ENCODE measurements at places on chromosomes 3 and 15. TPM values are rescaled to one million over a fixed set of nuclear protein-coding genes. Genes with fewer than 3 reads are reported as not detected.

- H3K4me3 ChIP-seq: no peak overlapping the region
- DNase-seq: no peak
- H3K27ac ChIP-seq: no peak overlapping the region
- no peaks in the 10 kb centered on the region for H3K27me3 ChIP-seq
Measured at GRCh38 chr3:129023909-129024308, 22.8 kb downstream of the EFCC1 start.

DNA sequence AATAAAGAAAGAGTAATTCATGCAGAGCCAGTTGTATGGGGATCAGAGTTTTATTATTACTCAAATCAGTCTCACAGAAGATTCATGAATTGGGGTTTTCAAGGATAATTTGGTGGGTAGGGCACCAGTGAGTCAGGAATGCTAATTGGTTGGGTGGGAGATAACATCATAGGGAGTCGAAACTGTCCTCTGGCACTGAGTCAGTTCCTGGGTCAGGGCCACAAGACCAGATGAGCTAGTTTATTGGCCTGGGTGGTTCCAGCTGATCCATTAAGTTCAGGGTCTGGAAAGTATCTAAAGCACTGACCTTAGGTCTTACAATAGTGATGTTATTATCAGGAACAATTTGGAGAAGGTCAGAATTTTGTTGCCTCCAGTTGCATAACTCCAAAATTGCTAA is 998.6 kb upstream of the EPHA6 start:
- no peaks in the 10 kb centered on the region for H3K4me1 ChIP-seq
- no peak for DNase-seq
- no peaks in the 10 kb centered on the region for H3K27me3 ChIP-seq
- no peaks in the 10 kb centered on the region for H3K36me3 ChIP-seq
- no peak overlapping the region for H3K4me3 ChIP-seq

The LYZL4 gene
- total RNA-seq: not detected

GRCh38 chr3:53547327-53547726 is 52.9 kb downstream of the CACNA1D start:
- DNase-seq: no peak
- no peak overlapping the region for H3K27ac ChIP-seq
- no peaks in the 10 kb centered on the region for H3K36me3 ChIP-seq
- H3K4me1 ChIP-seq: peaks cover 3% of the 10 kb centered on the region
- no peaks in the 10 kb centered on the region for H3K27me3 ChIP-seq
- H3K4me3 ChIP-seq: no peak overlapping the region

DNA sequence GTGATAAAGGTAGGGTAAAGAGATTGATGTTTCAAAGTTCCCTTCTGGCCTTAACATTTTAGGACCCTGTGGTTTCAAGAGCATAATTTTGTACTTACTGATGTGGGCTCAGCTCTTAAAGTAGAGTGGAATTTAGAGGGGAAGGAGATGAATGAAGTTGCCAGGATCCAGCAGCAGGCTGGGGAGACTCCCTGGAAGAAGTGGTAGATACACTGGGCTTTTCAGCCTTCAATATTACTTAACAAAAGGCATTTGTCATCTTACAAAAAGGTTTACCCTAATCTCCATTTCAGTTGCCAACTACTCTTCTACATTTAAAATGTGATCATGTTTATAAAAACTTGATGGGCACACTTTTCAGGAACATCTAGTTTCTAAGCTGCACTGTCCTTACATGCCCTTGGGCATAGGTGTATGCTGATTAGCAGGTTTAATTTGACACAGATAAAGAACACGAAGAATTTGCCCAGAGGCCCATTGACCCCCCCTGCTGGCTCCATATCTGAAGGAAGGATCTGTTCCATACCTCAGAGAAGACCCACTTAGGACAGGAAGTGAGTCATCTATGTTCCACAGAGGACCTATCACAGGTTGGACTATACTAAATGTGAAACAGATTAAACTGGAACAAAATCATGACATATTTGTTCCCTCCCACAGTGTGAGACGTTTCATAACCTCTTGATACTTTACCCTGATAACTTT is 93.0 kb upstream of the LPP start:
- peak; percentile 81 for DNase-seq
- peaks cover 35% of the 10 kb centered on the region for H3K4me1 ChIP-seq
- no peaks in the 10 kb centered on the region for H3K36me3 ChIP-seq

DNA sequence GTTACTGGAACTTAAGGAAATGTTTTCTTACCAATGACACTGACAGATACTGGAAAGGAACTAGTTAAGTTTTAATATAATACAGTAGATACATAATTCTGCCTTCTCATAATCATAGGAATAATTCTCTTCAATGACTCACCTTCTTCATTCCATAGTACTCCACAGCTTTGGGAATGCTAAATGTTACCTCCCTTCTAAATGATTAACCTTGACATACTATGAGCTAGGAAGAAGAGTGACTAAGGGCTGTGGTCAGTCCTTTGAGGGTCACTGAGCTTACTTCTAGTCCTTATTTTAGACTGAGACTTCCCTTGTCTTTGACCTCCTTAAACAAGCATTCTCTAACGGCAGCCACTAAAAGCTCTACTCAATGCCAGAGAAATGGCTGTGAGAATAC is 69.6 kb upstream of the PPIB start:
- no peak for DNase-seq
- H3K4me1 ChIP-seq: peaks cover 14% of the 10 kb centered on the region
- H3K4me3 ChIP-seq: no peak overlapping the region
- no peak overlapping the region for H3K27ac ChIP-seq

- H3K27ac ChIP-seq: no peak overlapping the region
- no peaks in the 10 kb centered on the region for H3K27me3 ChIP-seq
- no peak overlapping the region for H3K4me3 ChIP-seq
Measured at GRCh38 chr15:100430411-100430810, 88.6 kb upstream of the ADAMTS17 start.

DNA sequence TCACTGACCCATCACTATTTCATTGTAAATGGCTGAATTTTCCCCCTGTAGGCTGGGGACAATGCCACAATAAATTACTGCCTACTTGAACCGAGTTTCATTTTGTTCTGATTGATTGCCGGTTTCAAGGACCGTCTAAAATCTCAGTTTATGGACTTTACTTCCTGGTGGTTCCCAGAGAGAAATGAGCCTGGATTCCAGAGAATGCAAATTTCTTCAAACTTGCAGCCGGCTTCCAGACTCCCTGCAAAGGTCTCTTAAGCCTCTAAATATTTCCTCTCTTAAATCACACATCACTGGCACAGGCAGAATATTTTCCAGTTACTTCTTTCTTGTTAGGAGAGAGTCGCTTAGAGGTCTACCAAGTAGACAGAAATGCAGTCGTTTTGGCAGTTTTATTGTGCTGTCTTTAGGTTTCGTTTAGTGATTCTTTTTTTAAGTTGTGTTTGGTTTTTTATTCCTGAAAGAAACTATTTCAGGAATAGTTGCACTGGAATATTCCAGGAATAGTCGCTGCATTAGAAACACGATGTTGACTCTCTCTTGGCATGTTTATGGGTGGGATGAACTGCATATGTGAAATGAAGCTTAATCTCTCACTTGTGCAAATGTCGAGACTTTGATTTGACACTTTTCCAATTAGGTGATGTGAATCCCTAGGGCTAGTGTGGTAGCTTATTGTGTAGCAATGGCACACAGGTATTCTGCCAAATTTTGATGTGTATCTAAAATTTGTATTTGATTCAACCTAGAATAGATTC is 284.1 kb upstream of the NR2E3 start:
- no peak overlapping the region for H3K27ac ChIP-seq
- H3K4me3 ChIP-seq: no peak overlapping the region
- no peaks in the 10 kb centered on the region for H3K36me3 ChIP-seq
- no peak for DNase-seq

- H3K4me1 ChIP-seq: no peaks in the 10 kb centered on the region
- no peak overlapping the region for H3K4me3 ChIP-seq
- H3K27ac ChIP-seq: no peak overlapping the region
- H3K27me3 ChIP-seq: no peaks in the 10 kb centered on the region
- H3K36me3 ChIP-seq: no peaks in the 10 kb centered on the region
- no peak for DNase-seq
Measured at GRCh38 chr3:115351193-115351592, 204.1 kb upstream of the ZBTB20 start.

GRCh38 chr3:135991621-135992020 is 26.1 kb downstream of the PPP2R3A start:
- no peak for DNase-seq
- no peak overlapping the region for H3K27ac ChIP-seq
- no peak overlapping the region for H3K4me3 ChIP-seq
- no peaks in the 10 kb centered on the region for H3K36me3 ChIP-seq

DNA sequence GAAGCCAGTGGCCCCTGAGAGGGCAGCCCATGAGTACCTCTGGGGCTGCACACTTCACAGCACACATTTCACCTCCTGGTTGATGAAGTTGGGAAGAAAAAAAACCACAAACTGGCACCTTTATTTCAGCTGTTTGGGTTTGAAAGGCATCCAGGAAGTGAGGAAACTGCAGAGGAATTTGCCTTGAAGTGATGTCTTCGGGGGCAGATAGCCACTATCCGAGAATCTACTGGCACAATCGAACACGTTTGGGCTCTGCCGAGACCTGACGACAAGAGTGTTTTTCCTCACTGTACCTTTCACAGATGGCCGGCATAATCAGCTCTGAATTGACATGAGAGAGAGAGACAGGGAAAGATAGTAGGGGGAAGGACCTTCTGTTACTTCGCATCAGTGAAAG is 59.7 kb downstream of the LRIG1 start:
- H3K4me1 ChIP-seq: peaks cover 26% of the 10 kb centered on the region
- no peaks in the 10 kb centered on the region for H3K27me3 ChIP-seq
- peaks cover 20% of the 10 kb centered on the region for H3K36me3 ChIP-seq
- no peak overlapping the region for H3K27ac ChIP-seq

DNA sequence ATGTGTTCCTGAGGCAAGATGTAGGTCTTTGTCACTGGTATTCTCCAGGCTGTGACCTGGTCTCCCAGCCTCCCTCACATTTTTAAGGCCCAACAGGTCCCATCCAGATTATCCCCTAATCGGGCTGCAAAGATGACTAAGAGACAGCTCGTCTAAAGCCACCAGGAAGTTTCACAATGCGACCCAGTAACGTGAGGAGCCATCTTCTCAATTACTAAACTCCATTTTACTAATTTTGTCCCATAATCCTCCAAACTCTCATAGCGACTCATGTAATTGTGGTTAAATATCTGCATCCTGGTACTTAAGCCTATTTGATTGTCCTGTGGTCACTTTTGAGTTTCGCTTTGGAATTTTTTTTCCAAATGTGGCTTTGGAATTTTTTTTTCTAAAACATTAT is 8.7 kb upstream of the PLA2G4F start:
- DNase-seq: no peak
- no peak overlapping the region for H3K4me3 ChIP-seq
- no peaks in the 10 kb centered on the region for H3K4me1 ChIP-seq
- no peaks in the 10 kb centered on the region for H3K27me3 ChIP-seq
- peaks cover 48% of the 10 kb centered on the region for H3K36me3 ChIP-seq
- H3K27ac ChIP-seq: no peak overlapping the region

DNA sequence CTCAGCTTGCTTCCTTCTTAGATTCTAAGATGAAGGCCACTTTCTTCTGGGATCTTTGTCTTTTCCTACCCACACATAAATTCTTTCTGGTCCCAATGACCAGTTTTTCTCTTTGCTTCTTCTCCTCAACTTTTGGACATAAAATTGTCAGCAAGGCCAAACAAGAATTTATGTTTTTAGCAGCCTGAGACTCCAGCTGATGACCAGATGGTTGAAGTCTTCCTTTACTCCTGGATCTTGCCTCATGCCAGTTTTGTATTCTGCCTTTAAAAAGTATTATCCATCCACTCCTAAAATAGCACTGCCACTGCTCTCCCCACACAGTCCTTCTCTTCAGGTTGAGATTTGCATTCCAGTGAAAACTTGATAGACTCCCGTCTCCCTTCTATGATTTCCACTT is 236.0 kb downstream of the VPS13C start:
- no peak for DNase-seq
- no peak overlapping the region for H3K4me3 ChIP-seq
- no peaks in the 10 kb centered on the region for H3K36me3 ChIP-seq

GRCh38 chr15:64753480-64754185 is 21.8 kb downstream of the RBPMS2 start:
- H3K36me3 ChIP-seq: no peaks in the 10 kb centered on the region
- H3K4me1 ChIP-seq: no peaks in the 10 kb centered on the region
- no peak for DNase-seq

- no peak for DNase-seq
- no peak overlapping the region for H3K27ac ChIP-seq
- H3K36me3 ChIP-seq: peaks cover 6% of the 10 kb centered on the region
- no peak overlapping the region for H3K4me3 ChIP-seq
- H3K4me1 ChIP-seq: peaks cover 3% of the 10 kb centered on the region
- peaks cover 20% of the 10 kb centered on the region for H3K27me3 ChIP-seq
Measured at GRCh38 chr3:125102470-125102869, 46.7 kb upstream of the HEG1 start.

DNA sequence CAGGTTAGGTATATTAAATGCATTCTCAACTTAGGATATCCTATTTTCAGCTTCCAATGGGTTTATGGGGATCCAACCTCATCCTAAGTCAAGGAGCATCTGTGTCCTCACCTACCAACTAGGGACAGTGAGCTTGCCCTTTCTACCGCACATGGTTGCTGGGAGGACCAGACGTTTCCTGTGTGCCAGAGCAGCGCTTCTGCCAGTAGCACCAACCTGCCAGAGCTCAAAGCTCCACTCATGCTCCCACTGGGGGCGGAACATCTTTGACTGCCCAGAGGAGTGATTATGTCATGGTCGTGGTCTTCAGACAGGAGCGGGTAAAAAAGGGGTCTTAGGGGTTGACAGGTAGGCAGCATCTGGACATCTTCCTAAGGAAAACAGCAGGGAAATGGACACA is 24.7 kb downstream of the XPC start:
- no peaks in the 10 kb centered on the region for H3K27me3 ChIP-seq
- H3K27ac ChIP-seq: no peak overlapping the region
- H3K36me3 ChIP-seq: peaks cover 33% of the 10 kb centered on the region
- no peak for DNase-seq
- H3K4me3 ChIP-seq: no peak overlapping the region

DNA sequence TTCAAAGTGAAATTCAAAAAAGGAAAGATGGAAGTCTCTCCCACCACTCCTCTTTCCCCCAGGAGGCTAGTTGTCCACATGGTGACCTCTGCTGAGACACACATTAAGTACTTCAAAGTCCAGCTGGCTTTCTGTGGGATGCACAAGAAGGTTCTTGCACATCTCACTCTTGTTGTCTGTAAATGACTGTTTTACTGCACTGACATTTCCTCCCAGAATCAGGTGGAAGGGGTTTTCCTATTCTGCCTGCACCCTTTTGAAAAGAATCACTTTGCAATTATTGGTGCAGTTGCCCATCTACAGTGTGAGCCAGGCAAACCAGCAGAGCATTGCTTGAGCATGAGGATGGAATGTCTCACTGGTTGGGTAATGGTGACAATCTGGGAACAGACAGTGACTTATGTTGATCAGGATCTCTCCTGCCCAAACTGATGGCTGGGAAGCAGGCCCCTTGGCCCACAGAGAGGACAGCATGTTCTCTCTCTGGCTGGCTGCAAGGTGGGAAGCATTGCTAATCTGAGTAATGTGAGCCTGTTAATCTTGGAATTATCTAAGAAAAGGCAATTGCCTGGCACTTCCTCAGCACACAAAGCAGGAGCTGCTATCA is 347.7 kb upstream of the SATB1 start:
- peaks cover 2% of the 10 kb centered on the region for H3K27me3 ChIP-seq
- no peak for DNase-seq
- H3K36me3 ChIP-seq: no peaks in the 10 kb centered on the region
- H3K4me3 ChIP-seq: no peak overlapping the region
- no peaks in the 10 kb centered on the region for H3K4me1 ChIP-seq
- no peak overlapping the region for H3K27ac ChIP-seq

- peak overlapping the region; percentile 77 for H3K27ac ChIP-seq
- H3K36me3 ChIP-seq: no peaks in the 10 kb centered on the region
- H3K4me3 ChIP-seq: no peak overlapping the region
- DNase-seq: no peak
Measured at GRCh38 chr3:119628816-119629445, 31.2 kb downstream of the PLA1A start.

The BFSP2 gene
- total RNA-seq: not detected
